LHCN-M2 (cell line): ENCODE measurements at places on chromosomes 16 and 17.

DNA sequence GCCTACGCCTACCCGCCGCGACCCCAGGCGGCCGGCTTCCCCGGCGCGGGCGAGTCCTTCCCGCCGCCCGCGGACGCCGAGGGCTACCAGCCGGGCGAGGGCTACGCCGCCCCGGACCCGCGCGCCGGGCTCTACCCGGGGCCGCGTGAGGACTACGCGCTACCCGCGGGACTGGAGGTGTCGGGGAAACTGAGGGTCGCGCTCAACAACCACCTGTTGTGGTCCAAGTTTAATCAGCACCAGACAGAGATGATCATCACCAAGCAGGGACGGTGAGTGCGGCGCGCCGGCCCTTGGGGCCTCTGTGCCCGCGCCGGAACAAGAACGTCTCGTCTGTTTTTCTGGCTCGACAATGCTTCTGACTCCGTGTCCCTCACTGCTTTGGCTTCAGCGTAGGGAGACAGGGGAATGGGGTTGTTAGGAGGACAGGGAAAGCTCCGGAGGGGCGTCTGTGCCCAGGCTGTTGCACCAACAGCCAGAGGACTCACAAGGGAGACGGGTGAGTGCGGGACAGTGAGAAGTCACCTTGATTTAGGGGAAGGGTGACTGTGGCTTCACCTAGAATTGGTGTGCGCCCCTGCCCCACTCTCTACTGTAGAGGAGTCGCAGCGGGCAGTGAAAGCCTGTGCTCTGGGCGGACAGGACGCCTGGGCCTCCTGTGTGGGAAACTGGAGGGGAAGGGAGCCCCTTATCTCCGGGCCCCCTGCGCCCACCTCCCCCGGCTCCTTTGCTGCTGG is 806 bp downstream of the TBX21 start:
- DNase-seq: no peak

DNA sequence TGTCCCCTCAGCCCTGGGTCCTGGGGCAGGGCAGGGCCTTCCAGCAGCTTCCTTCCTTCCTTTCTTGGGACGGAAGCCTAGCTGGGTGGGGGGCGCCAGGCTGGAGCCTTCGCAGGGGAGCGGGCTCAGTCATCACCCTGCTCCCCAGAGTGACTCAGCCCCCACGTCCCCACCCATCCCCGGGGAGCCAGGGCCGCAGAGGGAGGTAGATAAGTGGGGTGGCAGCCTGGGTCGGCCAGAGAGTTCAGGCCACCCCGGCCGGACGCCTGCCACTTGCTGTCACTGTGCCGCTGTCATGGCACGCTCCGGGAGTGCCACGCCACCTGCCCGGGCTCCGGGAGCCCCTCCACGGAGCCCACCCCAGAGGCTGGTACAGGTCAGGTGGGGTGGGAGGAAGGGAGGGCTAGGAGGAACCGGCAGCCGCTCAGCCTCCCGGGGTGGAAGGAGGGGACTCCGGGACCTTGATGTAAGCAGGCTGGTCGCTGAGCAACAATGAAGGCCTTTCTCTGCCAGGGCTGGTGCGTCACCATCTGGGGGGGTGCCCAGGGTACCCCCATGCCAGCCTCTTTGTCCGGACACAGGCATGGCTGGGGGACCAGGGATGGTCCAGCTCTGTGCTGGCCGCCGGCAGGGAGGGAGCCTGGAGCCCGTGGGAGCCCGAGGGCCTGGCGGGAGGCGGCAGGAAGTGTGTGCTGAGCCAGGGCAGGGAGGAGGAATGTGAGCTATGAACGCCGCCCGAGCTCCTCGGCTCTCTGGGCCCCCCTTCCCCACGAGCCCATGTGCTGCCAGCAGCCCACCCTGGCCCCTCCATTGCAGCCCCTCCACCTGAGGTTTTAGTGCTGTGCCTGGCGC is 6.6 kb downstream of the NHERF2 start:
- peak; percentile 31 for DNase-seq

DNA sequence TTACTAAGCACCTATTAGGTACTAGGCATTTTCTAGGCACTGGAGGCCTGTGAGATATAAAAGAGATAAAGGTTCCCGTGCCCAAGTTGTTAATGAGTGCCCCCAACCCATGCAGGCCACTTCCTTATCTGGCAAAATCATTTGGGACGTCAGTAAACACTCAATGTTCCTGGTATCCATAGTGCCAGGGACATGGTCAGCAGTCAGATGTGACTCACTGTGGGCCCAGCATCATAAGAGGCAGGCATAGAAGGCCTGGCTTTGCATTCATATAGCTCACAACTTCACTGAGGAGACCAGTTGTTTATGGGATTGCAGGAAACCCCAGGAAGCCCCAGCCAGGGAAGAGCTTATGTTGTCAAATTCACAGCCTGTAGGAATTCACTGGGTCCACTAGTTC is 81.1 kb downstream of the MRC2 start:
- no peak for DNase-seq

GRCh38 chr17:72515291-72516065 is 394.7 kb downstream of the SOX9 start:
- DNase-seq: peak; percentile 42

DNA sequence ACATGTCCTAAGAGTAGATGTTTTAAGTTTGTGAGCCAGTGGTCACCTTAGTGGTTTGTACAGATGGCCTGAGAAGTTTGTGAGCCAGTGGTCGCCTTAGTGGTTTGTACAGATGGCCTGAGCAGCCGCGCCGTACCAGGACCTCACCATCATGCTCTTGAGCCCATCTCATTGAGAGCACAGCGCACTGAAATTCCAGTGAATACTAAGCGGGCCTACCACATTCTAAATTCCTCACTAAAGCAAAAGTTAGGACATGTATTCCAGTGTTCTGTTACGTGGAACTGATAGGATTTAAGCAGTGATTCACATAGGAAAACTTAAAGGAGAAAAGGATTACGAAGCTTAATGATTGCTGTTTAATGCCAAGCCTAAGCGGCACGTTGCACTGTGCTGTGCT is 3.9 kb downstream of the USP10 start:
- no peak for DNase-seq

DNA sequence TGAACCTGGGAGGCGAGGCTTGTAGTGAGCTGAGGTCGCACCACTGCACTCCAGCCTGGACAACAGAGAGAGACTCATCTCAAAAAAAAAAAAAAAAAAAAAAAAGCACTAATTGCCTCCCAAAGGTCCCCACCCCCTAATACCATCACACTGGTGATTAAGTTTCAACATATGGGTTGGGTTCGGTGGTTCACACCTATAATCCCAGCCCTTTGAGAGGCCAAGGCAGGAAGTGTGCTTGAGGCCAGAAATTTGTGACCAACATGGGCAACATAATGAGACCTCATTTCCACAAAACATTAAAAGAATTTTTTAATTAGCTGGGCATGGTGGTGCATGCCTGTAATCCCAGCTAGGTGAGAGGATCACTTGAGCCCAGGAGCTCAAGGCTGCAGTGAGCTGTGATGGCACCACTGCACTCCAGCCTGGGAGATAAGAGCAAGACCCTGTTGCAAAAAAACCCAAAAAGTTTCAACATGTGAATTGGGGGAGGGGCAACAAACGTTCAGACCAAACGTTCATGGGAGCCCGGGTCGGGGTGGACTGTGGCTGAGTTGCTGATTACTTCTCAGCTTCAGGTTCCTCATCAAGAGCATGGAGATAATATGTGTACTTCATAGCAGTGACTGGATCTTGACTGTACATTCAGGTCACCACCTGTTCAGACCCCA is 62.1 kb upstream of the NOL11 start:
- DNase-seq: no peak
